ENCODE measurements at places on chromosomes 3 and 15.

GRCh38 chr3:137990427-137990826 is 19.5 kb upstream of the CLDN18 start:
- no peak for DNase-seq

GRCh38 chr15:50234764-50235163 is 30.8 kb downstream of the HDC start:
- no peak for DNase-seq

DNA sequence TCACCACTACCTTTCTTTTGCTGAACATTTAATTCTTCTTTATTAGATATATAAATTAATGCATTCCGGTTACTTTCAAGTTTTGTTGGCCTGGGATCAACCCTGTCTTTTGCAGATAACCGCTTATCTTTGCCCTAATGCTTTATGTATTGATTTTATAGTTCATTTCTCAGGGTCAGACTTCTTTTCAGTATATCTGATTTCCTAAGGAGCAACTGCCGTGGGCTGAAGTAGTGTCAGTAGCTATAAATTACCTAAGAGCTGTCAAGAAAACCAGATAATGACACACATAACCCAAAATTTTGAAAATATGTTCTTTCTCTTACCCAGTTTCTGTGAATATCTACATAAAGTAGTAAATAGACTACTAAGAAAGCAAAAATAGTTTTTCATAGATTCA is 38.0 kb downstream of the COL6A5 start:
- DNase-seq, result no peak

GRCh38 chr15:68431792-68432401 is at the start of gene ITGA11:
ITGA11 (minus strand) TSS chr15:68432163; CDS start chr15:68432066, 97 bp downstream.
- DNase-seq, result no peak

DNA sequence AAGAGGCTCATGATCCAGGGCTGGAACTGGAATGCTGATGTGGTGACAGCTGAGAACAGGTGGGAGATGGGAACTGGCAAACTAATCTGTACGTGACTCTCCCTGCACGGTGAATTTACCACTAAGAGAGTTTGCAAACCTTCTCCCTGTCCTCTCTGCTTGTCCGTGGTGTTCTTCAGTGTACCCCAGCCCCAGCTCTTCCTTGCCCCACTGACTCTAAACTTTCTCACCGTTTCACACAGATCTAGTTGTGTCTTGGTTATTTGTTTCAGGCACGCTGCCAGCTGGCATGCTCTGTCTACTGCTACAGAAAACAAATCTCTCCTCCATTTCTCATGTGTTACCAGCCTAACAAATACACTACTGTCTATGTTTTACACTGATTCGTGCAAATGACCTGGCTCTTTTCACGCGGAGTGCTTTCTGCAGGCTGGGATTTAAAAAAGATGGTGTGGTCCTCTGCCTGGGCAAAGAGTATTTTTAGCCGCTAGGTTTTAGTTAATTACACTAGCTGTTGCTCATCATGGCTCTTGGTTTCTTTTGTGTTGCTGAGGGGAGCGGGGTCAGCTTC is 192.7 kb upstream of the LRIG1 start:
- DNase-seq, result no peak

GRCh38 chr3:127823426-127823857 is 1.1 kb upstream of the MGLL start:
- DNase-seq, result no peak

DNA sequence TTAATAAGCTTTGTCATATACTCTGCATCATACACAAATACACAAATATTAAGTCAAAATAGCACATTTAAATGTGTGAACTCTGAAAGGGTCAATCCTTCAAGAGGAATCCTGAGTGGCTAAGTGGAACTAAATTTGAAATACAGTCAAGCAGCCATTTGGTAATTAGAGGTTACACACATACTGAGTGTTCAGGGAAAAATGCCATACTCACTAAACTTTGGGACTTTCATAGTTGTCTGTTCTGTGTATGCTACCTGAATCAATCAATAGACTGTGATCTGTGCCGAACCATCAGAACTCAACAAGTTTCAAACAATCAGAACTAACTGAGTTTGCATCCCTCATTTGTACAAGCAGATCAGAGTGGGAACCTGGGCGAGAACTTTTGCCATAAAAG is 15.3 kb downstream of the ANKRD28 start:
- no peak for DNase-seq

GRCh38 chr15:84975871-84976351 is 5.7 kb upstream of the PDE8A start:
- no peak for DNase-seq

DNA sequence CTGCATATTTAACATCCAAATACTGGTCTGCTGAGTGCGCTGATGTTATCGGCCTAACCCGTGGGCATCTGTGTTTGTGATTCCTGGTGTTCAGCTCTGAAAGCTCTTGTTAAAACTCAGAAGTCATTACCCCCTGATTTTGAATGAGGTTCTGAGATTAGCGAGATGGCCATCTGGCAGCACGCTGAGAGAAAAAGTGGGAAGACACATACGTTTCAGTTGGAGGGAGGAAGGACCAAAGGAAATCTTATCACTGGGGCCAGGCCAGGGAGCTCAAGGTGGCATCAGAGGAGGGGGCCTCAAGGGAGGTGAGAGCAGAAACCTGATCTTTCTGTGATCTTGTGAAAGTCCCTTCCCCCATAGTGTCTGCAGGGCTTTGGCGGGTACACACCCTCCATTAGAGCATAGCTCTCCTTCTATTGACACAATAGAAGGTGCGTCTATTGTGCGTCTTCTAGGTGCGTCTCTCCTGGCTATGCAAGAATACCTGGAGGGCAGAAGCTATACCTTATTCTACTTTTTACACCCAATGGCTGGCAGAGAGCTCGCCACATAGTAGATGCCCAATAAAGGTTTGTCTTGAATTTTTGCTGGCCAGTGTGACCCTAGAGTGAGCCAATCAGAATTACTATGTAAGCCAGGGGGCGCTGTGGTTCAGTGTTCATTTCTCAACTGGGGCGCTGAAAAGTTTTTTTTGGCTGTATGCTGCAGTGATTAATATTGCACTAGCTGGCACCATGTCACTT is 182.4 kb downstream of the SHQ1 start:
- peak; percentile 64 for DNase-seq

- DNase-seq, result peak; percentile 85
These were observed 10.5 kb downstream of the GNAI2 start for GRCh38 chr3:50246517-50246954.

- peak; percentile 27 for DNase-seq
These were observed 5.0 kb upstream of the ATP8B4 start for GRCh38 chr15:50123861-50124557.

GRCh38 chr15:73926219-73927002 is at the start of gene LOXL1:
LOXL1 (plus strand) TSS chr15:73926462; CDS start chr15:73926784, 322 bp downstream.
- DNase-seq, result no peak

DNA sequence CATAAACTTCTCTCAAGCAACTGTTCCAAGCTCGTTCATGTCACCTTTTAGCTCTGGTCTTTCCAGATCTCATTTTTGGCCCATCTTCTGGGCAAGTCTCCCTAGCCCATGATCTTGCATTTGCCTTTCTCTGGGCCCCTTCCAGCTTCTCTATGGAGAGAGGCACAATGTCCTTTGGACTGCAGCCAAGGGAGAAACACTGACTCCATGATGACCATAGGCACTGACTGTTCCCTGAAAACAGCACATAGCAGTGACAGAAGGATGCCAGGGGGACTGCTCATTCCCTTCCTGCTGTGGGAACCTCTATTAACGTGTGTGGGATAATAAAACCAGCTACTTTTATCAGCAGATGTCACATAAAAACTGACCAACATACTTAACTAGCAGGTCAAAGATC is 60.3 kb downstream of the STRIT1 start:
- DNase-seq, result no peak

DNA sequence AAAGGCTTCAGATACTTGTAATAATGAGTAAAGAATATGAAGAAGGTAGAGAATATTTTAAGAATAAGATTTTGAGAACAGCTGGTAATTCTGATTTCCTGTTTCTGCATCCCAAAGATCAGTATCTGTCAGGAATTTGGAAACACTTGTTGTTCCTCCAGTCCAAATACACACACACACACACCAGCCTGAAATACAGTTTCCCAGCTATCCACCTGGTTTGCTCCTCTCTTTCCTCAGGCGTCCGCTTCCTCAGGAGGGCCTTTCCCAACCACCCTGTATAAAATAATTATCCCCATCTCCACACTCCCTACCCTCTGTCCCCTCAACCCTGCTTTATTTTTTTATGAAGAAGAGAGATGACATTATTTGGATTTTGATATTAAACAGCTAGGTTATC is 2.0 kb upstream of the FSIP1 start:
- no peak for DNase-seq

GRCh38 chr3:171254315-171254714 is 205.9 kb downstream of the TNIK start:
- DNase-seq, result no peak

DNA sequence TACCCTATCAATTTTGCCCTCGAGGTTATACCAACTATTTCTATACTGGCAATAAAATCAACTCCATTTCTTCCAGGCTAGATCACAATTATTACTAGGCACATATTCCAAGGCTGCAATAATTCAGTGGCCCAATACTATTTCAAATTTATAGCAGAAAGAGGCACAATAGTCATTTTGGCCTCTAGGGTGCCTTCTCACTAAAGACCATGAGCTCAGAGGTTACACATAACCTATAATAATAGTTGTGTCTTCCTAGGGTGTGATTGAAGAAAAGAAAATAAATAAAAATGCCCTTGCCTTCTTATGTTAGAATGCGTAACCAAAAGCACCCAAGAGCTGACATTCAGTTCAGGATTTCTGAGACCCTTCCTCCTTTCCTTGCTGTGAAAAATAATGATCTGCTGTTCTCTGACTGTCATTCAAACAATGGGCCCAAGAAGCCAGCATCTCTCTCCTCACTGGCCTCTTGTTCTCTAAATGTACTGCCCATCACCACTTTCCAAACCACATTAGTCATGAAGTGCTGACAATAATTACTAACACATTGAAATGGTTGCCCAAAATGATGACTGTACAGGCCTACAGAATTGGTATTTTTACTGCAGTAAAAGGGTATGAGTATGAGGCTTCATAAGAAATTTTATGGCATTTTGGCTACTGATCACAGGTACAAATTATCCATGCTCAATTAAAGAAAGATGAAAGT is 244.8 kb downstream of the LRRN1 start:
- no peak for DNase-seq

DNA sequence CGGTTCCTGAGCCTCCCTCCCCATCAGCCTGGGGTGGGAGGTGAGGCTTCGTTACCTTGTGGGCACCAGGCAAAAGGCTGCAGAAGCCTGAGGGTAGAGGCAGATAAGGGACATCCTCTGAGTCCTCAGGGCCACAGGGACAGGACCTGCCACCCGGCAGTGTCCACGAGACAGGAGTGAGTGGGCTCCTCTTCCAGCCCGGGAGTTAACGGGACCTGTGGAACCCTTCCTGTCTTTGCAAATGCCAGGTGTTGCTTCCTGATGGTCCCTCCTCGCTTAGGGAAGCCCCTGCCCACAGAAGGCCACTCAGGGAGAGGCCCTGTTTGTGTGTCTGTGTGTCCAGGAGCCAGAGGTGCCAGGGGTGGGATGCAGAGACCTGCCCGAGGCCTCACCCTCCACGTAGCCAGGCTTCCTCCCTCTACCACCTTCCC is 111.1 kb upstream of the ALDH1A3 start:
- no peak for DNase-seq

DNA sequence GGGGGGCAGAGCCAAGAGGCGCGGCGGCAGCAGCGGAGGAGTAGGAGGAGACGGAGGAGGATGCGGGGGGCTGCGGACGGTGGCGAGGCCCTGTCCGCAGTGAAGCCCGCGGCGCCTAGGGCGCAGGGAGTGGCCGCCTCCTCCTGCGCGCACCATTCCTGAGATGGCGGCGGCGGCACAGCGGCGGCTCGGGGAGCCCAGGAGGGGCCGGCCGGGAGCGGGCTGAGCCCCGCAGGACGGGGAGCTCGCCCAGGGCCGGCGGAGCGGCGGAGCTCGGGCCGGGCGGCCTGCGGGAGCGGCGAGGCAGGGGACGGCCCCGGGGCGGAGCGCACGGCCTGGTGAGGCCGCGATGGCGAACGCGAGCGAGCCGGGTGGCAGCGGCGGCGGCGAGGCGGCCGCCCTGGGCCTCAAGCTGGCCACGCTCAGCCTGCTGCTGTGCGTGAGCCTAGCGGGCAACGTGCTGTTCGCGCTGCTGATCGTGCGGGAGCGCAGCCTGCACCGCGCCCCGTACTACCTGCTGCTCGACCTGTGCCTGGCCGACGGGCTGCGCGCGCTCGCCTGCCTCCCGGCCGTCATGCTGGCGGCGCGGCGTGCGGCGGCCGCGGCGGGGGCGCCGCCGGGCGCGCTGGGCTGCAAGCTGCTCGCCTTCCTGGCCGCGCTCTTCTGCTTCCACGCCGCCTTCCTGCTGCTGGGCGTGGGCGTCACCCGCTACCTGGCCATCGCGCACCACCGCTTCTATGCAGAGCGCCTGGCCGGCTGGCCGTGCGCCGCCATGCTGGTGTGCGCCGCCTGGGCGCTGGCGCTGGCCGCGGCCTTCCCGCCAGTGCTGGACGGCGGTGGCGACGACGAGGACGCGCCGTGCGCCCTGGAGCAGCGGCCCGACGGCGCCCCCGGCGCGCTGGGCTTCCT is at the start of gene GPR27:
Gene GPR27, plus strand, starts transcription at position 155 of the 909 bp plus-strand sequence. Its CDS starts 195 bp downstream, at position 350.
- peak; percentile 22 for DNase-seq

- DNase-seq, result no peak
These were observed 851.1 kb downstream of the FHIT start for GRCh38 chr3:60399861-60400845.

All from activated CD4-positive, alpha-beta T cell treated with anti-CD3 and anti-CD28 coated beads, Interleukin-2, amount 50 U/mL, for 48 hours (primary cell).